Activated CD4-positive, alpha-beta memory T cell treated with anti-CD3 and anti-CD28 coated beads, Interleukin-2, amount 10 ng/mL, durations not matched to agents 7 days and 5 days (primary cell): ENCODE measurements at places on chromosomes 2 and 18.

DNA sequence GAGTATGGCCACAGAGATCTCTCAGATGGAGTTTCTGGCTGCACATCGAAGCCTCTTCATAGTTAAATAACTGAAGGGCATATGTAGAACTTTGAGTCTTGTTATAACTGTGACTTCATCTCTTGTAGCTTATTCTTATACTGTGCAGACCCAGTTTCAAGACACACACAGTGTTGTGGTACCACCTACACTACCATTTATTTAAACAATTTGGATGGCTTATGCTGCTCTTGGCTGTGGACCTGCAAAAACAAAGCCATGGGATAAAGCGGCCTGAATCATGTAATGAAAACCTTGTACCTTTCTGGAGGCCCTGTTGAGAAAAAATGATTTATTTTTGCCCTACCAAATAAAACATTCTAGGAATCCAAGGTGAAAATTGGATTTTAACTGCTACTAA is 262.8 kb upstream of the RASGRP3 start:
- no peak for DNase-seq

- DNase-seq = no peak
These were observed 94.2 kb downstream of the HNMT start for GRCh38 chr2:138058427-138058826.

DNA sequence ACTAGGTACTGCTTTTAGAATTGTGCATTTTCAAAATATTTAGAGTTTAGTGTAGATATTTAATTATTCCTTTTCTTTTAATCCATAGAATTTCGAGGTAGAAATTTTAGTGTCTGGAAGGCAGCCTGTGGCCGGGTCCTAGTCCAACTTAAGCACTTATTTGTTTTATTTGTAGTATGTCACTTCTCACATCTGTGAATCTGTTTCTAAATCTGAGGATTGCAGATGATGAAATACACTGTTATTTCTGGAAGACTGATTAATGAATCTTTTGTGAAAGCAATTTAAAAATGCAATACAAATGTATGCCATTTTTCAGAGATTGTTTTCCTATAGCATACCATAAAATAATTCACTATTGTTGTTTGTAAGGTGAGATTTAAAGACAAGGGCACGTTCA is 483.9 kb upstream of the TRIB2 start:
- no peak for DNase-seq

DNA sequence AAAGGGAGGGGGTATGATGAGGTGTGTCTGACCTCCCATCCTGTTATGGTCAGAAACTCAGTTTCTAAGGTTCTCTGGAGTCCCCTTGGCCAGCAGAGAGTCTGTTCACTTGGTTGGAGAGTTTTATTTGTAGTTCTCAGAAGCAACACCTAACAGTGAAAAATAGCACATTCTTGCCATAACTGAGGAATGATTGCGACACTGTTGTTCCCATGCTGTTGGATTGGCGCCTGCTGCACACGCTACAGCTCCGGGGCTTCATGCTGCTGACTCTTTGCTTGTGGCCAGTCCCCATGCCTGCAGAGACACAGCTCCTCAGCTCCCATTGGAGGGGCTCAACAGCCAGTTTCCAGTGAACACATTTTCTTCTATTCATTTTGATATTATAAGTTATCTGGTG is 42.1 kb downstream of the TPGS2 start:
- no peak for DNase-seq

GRCh38 chr18:572091-572830 is 7.9 kb upstream of the CETN1 start:
- no peak for DNase-seq
